ENCODE measurements at places on chromosomes 12 and 14.

GRCh38 chr12:33587354-33587753 is 147.7 kb upstream of the SYT10 start:
- DNase-seq, result no peak

- no peak for DNase-seq
Measured at GRCh38 chr14:103819503-103820307, 27.7 kb downstream of the PPP1R13B start.

DNA sequence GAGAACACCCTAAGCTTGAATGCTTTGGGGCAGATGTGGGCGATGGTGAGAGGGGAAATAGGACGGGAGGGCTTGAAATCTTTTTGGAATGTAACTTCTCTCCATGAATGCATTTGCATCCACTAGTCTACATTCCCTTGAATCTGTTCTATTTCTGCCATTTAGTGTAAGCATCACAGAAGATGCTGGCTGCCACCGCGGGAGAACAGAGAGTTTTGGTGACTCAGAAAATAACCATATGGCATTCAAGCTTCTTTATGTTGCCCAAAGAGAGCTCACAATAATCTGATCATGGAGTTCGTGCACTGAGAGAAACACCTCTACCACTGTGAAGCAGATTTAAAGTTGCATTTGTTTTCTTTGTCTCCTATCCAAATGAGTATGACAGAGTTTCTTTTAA is 52.6 kb upstream of the OTX2 start:
- no peak for DNase-seq

DNA sequence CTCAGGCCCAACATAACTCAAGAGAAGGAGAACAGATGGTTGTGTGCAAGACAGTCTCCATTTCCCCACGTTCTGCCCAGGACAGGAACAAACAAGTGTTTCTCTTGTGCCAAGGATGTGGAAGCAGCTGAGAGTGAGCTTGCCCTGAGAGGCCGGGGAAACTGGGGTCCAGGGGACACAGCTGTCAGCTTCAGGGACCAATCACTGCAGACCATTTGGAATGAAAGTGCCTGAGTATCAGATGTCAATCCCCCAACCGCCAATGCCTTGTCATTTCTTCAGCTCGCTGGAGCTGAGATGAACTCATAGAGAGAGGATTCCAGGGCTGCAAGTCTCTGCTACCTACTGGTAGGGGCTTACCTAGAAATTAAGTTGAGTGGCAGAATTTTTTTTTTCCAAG is 71.9 kb upstream of the METAP2 start:
- DNase-seq, result no peak

All from progenitor cell of endocrine pancreas (in vitro differentiated cells).